ENCODE measurements at places on chromosomes 2 and 18. TPM values are rescaled to one million over a fixed set of nuclear protein-coding genes. Genes with fewer than 3 reads are reported as not detected.

SOX11 gene
- not detected for total RNA-seq

SERPINB11 gene
- total RNA-seq = not detected

POTEJ gene
- total RNA-seq = not detected

DNA sequence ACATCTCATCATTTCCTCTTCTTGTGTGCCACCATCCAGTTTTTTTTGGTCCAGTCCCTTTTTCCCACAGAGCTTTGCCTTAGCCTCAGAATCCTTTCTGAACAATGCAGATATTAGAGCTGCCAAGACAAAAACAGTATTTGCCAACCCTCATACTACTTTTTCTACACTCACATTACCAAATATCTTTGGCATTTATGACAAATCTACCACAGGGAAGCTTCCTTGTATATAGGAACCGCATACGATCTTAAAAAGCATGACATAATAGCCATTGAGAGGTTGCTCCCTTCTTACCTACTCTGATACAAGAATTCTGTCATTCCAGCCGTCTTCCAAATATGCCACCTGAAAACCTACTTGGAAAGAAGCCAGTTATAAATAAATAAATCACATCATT, 9.4 kb downstream of the ZNF24 start:
- peaks cover 13% of the 10 kb centered on the region for H3K4me1 ChIP-seq
- no peak overlapping the region for H3K27ac ChIP-seq
- DNase-seq = no peak
- H3K36me3 ChIP-seq = peaks cover 73% of the 10 kb centered on the region
- H3K27me3 ChIP-seq = no peaks in the 10 kb centered on the region

GRCh38 chr18:48049757-48050156, 119.3 kb upstream of the SMAD2 start:
- H3K4me1 ChIP-seq = no peaks in the 10 kb centered on the region
- H3K4me3 ChIP-seq = no peak overlapping the region
- H3K27me3 ChIP-seq = peaks cover 15% of the 10 kb centered on the region

DNA sequence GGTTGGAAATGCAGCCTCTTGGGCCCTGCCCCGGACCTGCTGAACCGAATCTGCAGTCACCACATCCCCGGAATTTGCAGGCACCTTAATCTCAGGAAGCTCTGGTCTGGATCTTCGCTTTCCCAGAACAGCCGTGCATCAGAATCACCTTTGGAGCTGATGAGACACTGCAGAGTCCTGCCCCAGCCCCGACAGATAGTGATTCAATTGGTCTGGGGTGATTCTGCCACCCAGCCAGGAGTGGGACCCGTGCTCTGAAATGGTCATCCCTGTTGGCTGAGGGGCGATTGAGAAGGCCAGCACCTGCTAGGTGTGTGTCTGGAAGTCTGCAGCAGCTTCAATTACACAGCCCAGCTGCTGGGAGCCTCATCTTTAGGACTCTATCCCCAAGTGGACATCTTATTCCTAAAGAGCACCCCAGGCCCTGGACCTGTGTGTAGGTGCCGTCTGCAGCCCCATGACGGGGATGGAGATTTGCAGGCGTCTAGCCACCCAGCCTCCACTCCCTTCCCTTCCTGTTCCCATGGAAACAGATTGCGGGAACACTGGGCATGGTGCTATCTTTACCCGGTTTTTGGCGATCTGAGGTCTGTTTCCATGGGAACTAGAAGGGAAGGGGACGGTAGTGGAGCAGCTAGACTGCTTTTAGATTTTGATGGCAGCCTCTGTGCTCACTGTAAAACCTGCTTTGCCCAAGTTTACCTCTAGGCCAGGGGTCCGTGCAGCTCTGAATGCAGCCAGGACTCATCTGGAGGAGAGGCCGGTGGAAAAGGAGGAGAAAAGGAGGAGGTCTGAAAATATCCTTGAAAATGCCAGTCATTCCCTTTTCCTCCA, 156.1 kb downstream of the LDLRAD4 start:
- H3K27me3 ChIP-seq = no peaks in the 10 kb centered on the region
- peak overlapping the region; percentile 87 for H3K27ac ChIP-seq
- DNase-seq = no peak
- H3K36me3 ChIP-seq = no peaks in the 10 kb centered on the region

HES6 gene
- total RNA-seq = 3.2 TPM

MAP3K19 gene
- total RNA-seq = not detected

DNA sequence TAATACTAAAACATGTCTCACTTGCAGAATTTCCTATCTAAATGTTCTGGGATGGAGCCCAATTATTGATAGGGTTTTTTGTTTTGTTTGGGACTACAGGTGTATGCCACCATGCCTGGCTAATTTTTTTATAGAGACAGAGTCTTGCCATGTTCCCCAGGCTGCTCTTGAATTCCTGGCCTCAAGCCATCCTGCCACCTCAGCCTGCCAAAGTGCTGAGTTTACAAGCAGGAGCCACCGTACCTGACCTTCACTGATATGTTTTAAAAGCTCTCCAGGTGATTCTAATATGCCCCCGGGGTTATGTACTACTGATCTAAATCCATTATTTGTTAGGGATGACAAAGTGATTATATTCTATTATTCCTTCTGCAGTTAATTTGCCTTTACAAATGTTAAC, 2.2 kb downstream of the ELAC1 start:
- no peak overlapping the region for H3K4me3 ChIP-seq
- H3K27me3 ChIP-seq = no peaks in the 10 kb centered on the region
- peaks cover 22% of the 10 kb centered on the region for H3K4me1 ChIP-seq
- no peak overlapping the region for H3K27ac ChIP-seq
- peaks cover 8% of the 10 kb centered on the region for H3K36me3 ChIP-seq

DNA sequence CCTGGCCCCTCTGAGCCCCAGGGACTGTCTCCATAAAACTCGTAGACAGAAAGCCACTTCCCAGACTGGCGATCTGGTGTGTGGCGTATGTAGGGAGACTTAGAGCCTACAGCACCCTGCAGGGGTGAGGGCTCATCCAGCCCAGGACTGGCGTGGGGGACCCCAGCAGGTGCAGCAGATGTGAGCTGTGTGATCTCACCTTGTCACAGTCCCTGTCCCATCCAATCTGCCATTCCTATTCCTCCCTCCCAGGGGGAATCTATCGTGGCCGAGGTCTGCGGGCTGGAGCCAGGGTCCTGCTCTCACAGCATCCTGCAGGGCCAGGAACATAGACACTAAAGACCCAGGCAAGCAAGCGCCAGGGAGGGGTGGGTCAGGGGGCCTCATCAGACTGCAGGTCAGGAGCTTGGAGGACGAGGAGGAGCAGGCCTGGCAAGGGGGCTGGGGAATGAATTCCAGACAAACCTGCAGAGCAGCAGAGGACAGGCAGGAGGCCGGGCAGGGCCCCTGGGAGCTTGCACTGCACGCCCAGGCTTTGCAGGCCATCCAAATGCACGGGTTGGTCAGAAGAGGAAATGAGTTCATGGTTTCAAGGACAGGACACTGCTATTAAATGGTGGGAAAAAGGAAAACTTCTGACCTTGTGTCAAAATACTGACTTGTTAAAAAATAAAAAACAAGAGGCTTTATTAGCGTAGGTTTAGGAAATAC, 32.5 kb downstream of the HS6ST1 start:
- H3K27me3 ChIP-seq = no peaks in the 10 kb centered on the region
- no peak for DNase-seq
- H3K27ac ChIP-seq = no peak overlapping the region

- no peak overlapping the region for H3K27ac ChIP-seq
- H3K27me3 ChIP-seq = no peaks in the 10 kb centered on the region
- no peak for DNase-seq
- H3K4me1 ChIP-seq = no peaks in the 10 kb centered on the region
- no peak overlapping the region for H3K4me3 ChIP-seq
These were observed 76.5 kb downstream of the NOL10 start for GRCh38 chr2:10613263-10613662.

DNA sequence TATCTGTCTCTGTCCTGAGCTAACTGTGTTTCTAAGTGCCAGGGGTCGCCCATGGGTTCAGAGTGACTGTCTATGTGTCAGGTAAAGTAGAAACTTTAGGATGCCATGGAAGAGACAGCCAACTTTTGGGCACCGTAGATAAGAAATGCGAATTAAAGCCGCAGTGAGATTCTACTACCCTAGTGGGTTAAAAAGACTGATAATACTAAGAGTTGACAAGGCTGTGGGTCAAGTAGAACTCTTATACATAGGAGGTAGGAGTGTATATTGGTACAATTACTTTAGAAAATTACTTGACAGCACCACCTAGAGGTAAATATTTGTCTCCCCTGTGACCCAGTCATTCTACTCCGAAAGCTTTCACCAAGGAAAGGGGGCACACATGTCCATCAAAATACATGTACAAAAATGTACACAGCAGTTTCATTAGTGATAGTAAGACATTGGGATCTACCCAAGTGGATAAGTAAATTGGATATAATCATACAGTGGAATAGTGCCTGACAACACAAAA, 371.3 kb downstream of the SLC4A3 start:
- H3K4me3 ChIP-seq = no peak overlapping the region
- H3K4me1 ChIP-seq = no peaks in the 10 kb centered on the region
- DNase-seq = no peak
- no peaks in the 10 kb centered on the region for H3K27me3 ChIP-seq

GRCh38 chr2:237455764-237456163, 31.3 kb upstream of the MLPH start:
- H3K27me3 ChIP-seq = no peaks in the 10 kb centered on the region
- H3K4me3 ChIP-seq = no peak overlapping the region
- no peak overlapping the region for H3K27ac ChIP-seq
- no peaks in the 10 kb centered on the region for H3K36me3 ChIP-seq

DNA sequence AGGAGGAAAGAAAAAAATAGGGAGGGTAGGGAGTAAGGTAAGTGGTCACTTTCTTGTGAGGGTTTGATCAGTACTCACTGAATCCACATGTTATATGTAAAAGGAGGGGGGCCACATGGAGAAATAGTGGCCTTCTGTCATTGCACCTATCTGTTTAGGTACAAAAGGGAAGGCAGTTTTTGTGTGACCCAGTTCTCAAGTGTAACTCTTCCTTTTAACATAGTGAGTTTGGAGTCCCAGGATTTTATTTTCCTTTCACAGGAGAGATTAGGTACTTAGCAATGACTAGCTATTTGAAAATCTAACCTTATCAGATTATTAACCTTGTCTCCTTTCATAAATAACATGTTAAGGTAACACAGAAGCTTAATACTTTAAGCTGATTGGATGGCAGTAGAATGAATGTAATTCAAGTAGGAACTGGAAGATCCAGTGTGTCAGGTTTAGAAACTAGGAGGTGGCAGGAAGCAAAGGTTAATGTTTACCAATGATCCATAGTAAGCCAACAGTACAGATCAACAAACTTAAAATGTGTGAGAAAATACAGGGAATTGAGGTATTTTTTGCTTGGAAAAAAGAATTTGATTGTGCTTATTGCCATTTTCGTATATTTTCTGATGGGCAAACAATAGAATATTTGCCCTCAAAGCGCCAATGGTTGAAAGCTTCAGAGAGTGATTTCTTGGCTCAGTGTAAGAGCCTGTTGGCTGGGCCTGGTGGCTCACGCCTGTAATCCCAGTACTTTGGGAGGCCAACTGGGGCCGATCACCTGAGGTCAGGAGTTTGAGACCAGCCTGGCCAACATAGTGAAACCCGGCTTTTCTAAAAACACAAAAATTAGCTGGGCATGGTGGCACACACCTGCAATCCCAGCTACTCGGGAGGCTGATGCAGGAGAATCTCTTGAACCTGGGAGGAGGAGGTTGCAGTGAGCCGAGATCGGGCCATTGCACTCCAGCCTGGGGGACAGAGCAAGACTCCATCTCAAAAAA, 11.3 kb downstream of the HNMT start:
- H3K4me1 ChIP-seq = no peaks in the 10 kb centered on the region
- DNase-seq = no peak
- H3K36me3 ChIP-seq = no peaks in the 10 kb centered on the region
- no peak overlapping the region for H3K4me3 ChIP-seq
- no peaks in the 10 kb centered on the region for H3K27me3 ChIP-seq
- no peak overlapping the region for H3K27ac ChIP-seq

GRCh38 chr2:15127876-15128275, 433.3 kb downstream of the NBAS start:
- no peaks in the 10 kb centered on the region for H3K27me3 ChIP-seq
- no peaks in the 10 kb centered on the region for H3K4me1 ChIP-seq
- no peak for DNase-seq

ANKRD30B gene
- not detected for total RNA-seq

RAB17 gene
- not detected for total RNA-seq

ACTR1B gene
- 62.9 TPM for total RNA-seq

- H3K4me3 ChIP-seq = no peak overlapping the region
- peaks cover 35% of the 10 kb centered on the region for H3K4me1 ChIP-seq
- peak overlapping the region; percentile 28 for H3K27ac ChIP-seq
- DNase-seq = no peak
These were observed 116.4 kb downstream of the PLB1 start for GRCh38 chr2:28612131-28612812.

DNA sequence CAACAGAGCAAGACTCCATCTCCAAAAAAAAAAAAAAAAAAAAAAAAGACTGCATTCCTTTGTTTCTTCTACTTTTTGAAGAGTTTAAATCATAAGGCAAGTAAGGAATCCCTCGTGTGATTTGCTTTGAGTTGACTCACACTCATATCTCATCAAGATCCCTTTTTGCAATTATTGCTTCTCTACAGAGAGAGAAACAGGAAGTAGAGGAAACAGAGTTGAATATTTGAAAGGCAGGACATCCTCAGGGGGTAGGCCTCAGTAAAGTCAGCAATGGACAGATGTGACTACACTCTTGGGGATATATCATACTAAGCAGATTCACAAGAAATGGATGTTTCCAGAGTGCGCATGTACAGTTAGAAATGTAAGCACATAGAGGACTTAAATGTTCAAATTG, 11.2 kb upstream of the EFR3B start:
- peaks cover 2% of the 10 kb centered on the region for H3K4me1 ChIP-seq
- no peaks in the 10 kb centered on the region for H3K36me3 ChIP-seq
- H3K27me3 ChIP-seq = no peaks in the 10 kb centered on the region
- no peak for DNase-seq
- H3K27ac ChIP-seq = no peak overlapping the region

GRCh38 chr2:35294636-35295263, 1060.8 kb upstream of the CRIM1 start:
- H3K27ac ChIP-seq = no peak overlapping the region
- DNase-seq = no peak
- no peaks in the 10 kb centered on the region for H3K36me3 ChIP-seq
- no peaks in the 10 kb centered on the region for H3K27me3 ChIP-seq
- H3K4me1 ChIP-seq = no peaks in the 10 kb centered on the region

NXPH2 gene
- not detected for total RNA-seq

CCDC141 gene
- 10.8 TPM for total RNA-seq

PARD6G gene
- 0.15 TPM for total RNA-seq

DNA sequence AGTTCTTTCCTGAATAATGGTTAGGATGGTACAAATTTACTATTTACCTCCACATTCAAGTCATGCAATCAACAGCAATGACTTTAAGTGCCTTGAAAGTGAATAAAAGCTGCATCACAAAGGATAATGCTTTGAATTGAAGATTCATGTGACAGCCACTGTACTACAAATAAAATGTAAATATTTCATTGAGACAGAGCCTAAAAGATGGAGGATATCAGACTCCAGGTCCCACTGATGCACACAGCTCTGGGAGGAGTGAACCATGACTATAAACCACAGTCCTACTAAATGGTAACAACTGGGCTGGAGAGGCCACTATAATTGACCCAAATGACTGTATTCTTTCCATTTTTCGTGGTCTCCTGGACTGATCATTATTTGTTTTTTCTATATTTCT, 576.9 kb downstream of the ADCYAP1 start:
- no peaks in the 10 kb centered on the region for H3K36me3 ChIP-seq
- H3K4me1 ChIP-seq = no peaks in the 10 kb centered on the region
- H3K27me3 ChIP-seq = no peaks in the 10 kb centered on the region
- DNase-seq = no peak
- H3K27ac ChIP-seq = no peak overlapping the region
- no peak overlapping the region for H3K4me3 ChIP-seq

Data from activated CD4-positive, alpha-beta T cell treated with anti-CD3 and anti-CD28 coated beads, Interleukin-2, amount 10 ng/mL, durations not matched to agents 7 days and 5 days (primary cell).